Activated gamma-delta T cell treated with Interleukin-2 at 50 U/mL for 16 hours (primary cell): ENCODE measurements at places on chromosomes 3 and 15.

- no peak for DNase-seq
Observed at GRCh38 chr15:39488516-39488915, 92.4 kb upstream of the THBS1 start.

- no peak for DNase-seq
Observed at GRCh38 chr3:43330981-43331380, 44.6 kb downstream of the SNRK start.

DNA sequence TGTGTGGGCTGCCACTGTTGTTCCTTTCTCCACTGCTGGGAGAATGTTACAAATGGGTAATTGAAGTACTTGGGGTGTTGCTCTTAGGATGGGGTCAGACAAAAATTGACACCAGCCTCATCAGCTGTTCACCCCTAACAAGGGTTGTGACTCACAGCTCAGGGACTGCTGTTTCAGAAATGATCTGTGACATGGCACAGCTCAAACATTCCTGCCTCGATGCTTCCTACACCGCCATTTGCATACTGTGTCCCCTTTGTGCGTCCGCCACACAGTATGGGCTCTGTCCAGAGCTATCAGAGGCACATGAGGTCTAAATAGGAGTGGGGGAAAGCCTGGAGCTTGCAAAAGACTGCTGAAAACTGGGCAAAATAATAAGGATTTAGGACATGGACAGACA, 43.9 kb downstream of the CCNL1 start:
- DNase-seq = no peak

- DNase-seq = no peak
Observed at GRCh38 chr15:98700519-98700918, 52.2 kb downstream of the IGF1R start.

GRCh38 chr3:54831112-54831511, 96.7 kb downstream of the LRTM1 start:
- DNase-seq = no peak
